Transverse colon (tissue), 4 donors: ENCODE measurements at places on chromosomes 3 and 15.

DNA sequence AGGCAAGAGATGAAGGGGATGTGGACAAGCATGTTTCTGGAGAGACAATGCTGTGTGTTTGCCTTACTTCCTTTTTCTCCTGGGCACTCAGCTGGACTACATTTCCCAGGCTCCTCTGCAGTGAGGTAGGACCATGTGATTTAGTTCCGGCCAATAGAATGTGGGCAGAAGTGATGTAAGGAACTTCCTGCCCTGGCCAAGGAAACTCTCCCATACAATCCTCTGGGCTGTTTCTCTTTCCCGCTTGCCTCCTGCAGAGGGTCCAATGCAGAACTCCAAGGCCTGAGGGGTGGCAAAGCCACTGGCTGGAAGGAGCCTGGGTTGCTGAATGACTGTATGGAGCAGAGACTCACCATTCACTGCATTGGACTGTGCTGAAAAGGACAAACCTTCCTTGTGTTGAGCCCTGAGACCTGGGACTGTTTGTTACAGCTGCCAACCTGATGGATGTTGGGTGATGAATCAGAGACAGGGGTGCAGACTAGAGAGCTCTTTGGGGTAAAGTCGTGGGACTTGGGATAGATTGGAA is 82.7 kb upstream of the SLC6A6 start:
- H3K36me3 ChIP-seq = no peaks in the 10 kb centered on the region
- DNase-seq = peak; percentile 49
- H3K4me3 ChIP-seq = no peak overlapping the region
- H3K27me3 ChIP-seq = no peaks in the 10 kb centered on the region
- H3K4me1 ChIP-seq = no peaks in the 10 kb centered on the region

DNA sequence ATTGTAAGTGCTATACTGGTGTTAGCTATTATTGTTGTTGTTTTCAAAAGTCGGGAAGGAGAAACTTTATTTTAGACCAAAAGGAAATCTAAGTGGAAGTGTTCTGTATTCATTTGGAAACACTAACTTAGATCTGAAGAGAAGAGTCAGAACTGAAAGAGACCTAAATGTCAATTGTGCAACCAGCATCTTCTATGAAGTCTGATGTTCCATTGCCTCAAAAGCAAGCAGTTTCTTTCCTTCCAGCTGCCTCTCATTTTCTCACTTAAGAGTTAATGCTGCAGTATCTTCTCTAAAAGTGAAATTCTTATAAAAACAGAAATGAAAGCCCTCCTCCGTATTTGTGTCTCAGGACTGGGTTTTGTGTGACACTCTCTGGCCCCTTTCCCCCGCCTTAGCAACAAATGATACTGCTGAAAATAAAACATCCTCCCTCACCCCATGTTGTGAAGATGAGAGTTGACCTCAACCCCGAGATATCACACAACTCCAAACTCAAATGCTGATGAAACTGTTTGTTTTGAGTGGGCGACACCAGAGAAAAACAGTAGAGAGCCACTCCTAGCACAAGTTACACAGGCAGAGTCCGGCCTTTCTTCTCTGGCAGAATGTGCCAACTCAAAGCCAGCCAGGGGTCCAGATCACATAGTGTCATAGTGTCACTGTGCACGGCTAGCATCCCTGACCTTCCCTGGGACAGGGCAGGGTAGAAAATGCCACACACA is 48.9 kb downstream of the GLDN start:
- H3K27ac ChIP-seq = no peak overlapping the region
- no peak for DNase-seq
- no peaks in the 10 kb centered on the region for H3K4me1 ChIP-seq
- no peaks in the 10 kb centered on the region for H3K36me3 ChIP-seq

- no peaks in the 10 kb centered on the region for H3K27me3 ChIP-seq
- no peak overlapping the region for H3K27ac ChIP-seq
- DNase-seq = peak; percentile 41
- H3K4me3 ChIP-seq = no peak overlapping the region
- peaks cover 20% of the 10 kb centered on the region for H3K4me1 ChIP-seq
- no peaks in the 10 kb centered on the region for H3K36me3 ChIP-seq
Measured at GRCh38 chr3:30752970-30753369, 141.5 kb downstream of the GADL1 start.

DNA sequence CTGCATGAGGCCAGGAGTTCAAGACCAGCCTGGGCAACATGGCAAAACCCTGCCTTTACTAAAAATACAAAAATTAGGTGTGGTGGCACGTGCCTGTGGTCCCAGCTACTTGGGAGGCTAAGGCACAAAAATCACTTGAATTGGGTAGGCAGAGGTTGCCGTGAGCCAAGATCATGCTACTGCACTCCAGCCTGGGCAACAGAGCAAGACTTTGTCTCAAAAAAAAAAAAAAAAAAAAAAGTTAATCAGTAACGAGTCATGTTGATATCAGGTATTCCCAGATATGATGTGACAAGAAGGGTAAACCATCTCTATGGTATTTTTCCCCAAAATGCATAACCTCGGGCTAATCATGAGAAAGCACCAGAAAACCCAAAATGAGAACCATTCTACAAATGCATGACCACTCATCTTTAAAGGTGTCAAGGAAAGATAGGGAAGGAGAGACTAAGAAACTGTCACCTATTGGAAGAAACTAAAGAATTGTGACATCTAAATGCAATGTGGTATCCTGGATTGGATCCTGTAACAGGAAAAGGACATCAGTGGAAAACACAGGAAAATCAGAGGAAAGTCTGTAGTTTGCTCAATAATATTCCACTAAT is 66.5 kb upstream of the MAP4 start:
- H3K27ac ChIP-seq = peak overlapping the region; percentile 20
- H3K36me3 ChIP-seq = no peaks in the 10 kb centered on the region
- H3K4me3 ChIP-seq = no peak overlapping the region
- no peak for DNase-seq
- no peaks in the 10 kb centered on the region for H3K27me3 ChIP-seq

DNA sequence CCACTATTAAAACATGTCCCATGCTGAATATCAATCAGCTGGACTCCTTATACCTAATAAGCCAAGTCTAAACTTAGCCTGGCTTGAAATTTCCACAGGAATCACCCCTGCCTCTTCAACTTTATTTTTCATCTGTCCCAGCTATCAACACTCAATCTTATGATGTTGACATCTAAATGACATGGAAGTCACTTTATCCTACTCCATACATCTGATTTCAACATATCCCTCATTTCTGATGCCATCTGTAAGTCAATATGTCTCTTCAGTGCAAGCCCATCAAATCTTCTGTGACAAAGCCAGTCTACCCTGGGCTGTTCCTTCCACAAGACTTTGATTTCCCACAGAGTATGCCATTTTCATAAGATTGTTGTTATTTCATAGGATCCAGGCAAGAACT is 143.6 kb upstream of the SEMA6D start:
- H3K4me3 ChIP-seq = no peak overlapping the region
- DNase-seq = no peak
- H3K27me3 ChIP-seq = no peaks in the 10 kb centered on the region
- H3K4me1 ChIP-seq = no peaks in the 10 kb centered on the region
- H3K36me3 ChIP-seq = no peaks in the 10 kb centered on the region

DNA sequence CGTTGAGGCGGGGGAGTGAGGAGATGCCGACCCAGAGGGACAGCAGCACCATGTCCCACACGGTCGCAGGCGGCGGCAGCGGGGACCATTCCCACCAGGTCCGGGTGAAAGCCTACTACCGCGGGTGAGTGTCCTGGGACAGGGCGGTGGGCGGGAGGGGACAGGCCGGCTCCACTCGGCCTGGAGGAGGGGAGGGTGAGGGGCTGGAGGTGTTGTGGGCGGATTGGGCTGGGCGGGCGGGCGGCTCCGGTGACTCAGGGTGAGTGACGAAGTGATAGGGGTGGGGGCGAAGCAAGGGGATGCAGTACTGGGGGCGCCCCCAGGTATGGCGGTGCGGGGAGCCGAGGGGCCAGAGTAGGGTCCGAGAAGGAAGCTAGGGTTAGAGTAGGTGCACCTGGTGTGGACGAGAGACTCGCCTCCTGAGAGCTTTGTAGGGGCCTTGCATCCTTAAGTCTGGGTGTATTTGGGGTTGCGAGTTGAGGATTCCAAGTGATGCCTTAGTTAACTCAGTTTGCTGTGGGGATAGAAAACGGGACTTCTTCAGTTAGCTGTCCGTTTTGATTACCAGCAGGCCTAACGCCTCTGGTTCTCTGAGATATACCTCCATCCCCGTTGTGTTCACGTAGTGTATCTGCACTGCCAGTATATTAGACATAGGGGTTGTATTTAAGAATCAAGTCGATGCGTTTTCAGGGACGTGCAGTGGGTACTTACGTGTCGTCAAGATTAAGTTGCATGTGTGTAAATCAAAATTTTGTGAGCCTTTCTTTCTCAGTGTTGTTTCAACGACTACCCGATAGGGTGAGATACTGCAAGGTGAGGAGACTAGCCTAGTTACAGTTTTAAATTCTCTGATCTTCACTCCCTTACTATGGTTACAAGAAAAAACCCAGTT is 670 bp downstream of the PRKCI start:
- peak overlapping the region; percentile 89 for H3K4me3 ChIP-seq
- DNase-seq = peak; percentile 37
- H3K27me3 ChIP-seq = no peaks in the 10 kb centered on the region
- H3K27ac ChIP-seq = peak overlapping the region; percentile 87
- H3K36me3 ChIP-seq = no peaks in the 10 kb centered on the region

DNA sequence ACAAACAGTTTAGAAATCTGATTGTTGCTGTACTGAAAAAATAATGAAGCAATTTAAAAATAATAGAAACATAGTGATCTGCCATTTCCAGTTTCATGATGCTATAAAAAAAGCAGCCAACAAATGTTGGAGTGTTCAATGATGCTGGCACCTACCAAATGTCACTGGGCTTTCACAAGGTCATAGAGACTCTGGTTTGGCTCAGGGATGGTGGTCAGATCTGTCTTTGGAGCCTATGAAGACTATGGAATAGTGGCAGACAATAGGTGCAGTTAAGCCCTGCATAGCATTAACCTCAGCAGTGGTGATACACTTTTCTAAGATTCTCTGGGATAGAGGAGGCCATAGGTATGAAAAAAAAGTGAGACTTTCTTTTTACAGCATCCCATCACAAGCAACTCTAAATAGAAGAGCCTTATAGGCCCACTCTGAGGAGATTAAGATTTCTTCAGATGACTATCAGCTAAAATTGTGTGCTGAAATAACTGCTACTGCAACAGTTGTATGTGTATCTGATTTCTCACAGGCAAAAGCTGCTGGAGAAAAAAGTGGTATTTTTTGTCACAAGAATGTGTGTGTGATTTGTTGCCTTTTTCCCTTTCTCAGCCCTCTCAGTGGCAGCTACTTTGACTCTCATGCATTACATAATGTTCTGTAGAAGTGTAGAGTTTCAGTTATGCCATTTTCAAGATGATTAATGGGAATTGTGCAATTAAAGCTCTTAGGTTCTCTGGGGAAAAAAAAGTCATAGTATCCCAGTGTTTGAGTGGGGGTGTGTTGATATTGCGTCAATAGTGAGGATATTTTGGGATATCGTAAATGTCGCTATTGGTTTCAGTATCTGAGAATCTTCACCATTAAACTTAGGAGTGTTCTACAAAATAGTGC is 137.4 kb downstream of the MBNL1 start:
- no peaks in the 10 kb centered on the region for H3K27me3 ChIP-seq
- H3K36me3 ChIP-seq = no peaks in the 10 kb centered on the region
- no peak for DNase-seq
- no peak overlapping the region for H3K4me3 ChIP-seq
- H3K4me1 ChIP-seq = peaks cover 18% of the 10 kb centered on the region

GRCh38 chr3:16102187-16102561 is 72.3 kb upstream of the GALNT15 start:
- H3K27ac ChIP-seq = peak overlapping the region; percentile 67
- DNase-seq = no peak
- H3K4me3 ChIP-seq = no peak overlapping the region
- no peaks in the 10 kb centered on the region for H3K27me3 ChIP-seq
- H3K36me3 ChIP-seq = no peaks in the 10 kb centered on the region
- no peaks in the 10 kb centered on the region for H3K4me1 ChIP-seq

DNA sequence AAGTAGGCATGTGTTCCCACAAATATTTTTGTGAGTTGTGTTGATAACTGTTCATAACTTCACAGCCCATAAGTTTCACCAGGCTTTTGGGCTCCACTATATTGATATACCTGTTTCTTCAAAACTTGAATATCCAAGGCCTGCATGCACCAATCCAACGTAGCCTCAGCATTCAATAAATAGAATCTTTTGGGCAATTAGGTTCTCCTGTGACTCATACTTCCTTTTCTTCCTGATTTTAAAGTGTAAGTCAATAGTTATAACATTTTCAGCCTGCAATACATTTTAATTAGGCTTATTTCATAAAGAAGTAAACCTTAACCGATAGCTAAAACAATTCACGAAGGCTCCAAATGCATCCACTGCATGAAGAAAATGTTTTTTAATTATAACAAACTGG is 97.8 kb upstream of the SPRED1 start:
- peak overlapping the region; percentile 18 for H3K27ac ChIP-seq
- H3K4me1 ChIP-seq = peaks cover 22% of the 10 kb centered on the region
- DNase-seq = no peak
- no peaks in the 10 kb centered on the region for H3K36me3 ChIP-seq

DNA sequence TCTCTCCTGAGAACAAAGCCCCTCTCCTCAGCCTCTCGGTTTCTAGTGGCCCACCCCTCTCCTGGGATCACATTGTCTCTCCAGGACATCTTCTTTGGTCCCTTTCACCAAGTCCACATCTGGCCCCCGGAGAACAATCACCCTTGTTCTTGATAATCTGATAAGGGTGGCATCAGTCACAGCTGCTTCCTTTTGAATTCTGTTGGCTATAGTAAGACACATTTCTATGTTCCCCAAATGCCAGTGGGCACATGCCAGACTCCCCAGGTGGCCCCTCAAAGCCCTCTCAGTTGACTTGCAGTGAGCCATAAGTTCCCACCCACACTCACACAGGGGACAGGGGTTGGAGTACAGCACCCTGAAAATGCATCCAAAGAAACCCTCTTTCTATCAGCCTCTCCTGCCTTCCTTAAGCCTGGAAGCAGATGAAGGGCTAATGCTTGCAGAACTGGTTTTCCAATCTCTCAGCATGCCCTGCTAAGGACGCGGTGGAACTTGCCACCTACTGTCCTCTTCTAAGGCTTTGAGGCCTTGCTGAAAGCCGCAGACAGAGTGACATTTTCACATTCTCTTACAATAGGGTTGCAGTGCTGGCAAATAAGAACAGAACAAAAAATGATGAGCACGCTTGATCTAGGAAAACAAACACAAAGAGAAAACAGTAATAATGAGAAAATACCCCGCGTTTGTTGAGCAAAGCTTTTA is 101.3 kb upstream of the SLCO3A1 start:
- no peak for DNase-seq
- no peaks in the 10 kb centered on the region for H3K27me3 ChIP-seq
- no peaks in the 10 kb centered on the region for H3K4me1 ChIP-seq
- H3K4me3 ChIP-seq = no peak overlapping the region

DNA sequence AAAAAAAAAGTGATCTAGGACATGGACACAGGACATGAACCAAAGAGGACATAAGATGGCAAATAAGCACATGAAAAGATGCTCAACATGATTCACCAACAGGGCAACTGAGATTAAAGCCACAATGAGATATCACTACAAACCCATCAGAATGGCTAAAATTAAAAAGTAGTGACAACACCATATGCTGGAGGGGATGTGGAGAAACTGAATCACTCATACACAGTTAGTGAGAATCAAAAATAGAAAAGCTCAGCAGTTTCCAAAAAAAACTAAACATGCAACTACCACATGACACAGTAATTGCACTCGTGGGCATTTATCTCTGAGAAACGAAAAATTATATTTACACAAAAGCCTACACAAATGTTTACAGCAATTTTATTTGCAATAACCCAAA is 27.9 kb upstream of the ACKR4 start:
- no peaks in the 10 kb centered on the region for H3K27me3 ChIP-seq
- no peak overlapping the region for H3K4me3 ChIP-seq
- DNase-seq = no peak
- H3K36me3 ChIP-seq = no peaks in the 10 kb centered on the region
- no peaks in the 10 kb centered on the region for H3K4me1 ChIP-seq

- DNase-seq = no peak
- H3K27ac ChIP-seq = no peak overlapping the region
- no peaks in the 10 kb centered on the region for H3K27me3 ChIP-seq
- no peaks in the 10 kb centered on the region for H3K36me3 ChIP-seq
- no peaks in the 10 kb centered on the region for H3K4me1 ChIP-seq
Measured at GRCh38 chr3:50408443-50408944, 49.2 kb upstream of the TMEM115 start.
